ENCODE measurements at places on chromosomes 5 and 9.

DNA sequence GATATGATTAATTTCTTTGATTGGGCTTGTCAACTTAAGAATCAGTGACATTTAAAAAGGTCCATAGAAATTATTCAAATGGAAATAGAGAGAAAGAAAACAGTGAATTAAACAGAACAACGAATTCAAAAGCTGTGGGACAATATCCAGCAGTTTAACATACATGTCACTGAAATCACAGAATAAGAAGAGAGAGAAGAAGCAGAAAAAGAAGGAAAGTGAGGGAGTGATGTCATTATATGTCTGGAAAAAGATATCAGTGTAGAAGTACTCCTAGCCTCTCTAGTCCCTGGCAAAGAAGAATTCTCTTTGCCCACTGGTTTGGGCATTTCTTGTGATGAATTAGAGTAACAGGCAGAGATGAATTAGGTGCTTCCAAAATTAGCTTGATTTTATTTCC lies 109.2 kb upstream of the ABCA1 start:
- no peak for DNase-seq

- no peak for DNase-seq
These were observed 7.9 kb downstream of the ISL1 start for GRCh38 chr5:51391175-51391574.

GRCh38 chr5:169831331-169831730 lies 149.0 kb downstream of the INSYN2B start:
- no peak for DNase-seq

DNA sequence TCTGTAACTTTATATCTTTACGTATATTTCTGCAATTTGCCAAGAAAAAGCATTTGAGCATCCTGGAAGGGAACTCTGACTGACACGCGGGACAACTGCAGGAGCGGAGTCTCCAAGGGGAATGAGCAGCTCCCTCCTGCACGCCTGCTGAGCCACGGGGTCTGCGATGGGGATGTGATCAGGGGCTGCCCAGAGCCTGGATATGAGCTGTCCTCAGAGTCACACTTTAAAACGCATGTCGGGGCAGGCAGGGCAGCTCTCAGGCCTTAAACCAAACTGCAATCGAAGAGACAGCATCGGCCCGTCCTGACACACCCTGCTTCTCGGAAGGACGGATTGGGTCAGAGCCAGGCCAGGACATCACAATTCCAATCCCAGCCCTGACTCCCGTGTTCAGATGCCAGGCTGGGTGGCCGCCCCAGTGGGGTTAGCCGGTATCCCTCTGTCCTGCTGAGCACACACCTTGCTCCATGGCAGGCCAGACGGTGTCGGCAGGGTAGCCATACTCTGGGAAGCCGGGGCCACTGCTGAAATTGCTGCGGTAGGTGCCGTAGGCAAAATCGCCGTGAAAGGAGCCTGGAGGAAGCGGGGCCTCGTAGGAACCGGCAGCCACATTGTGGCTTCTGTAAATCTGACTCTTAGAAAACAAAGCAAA lies 17.2 kb downstream of the SEC16A start:
- no peak for DNase-seq

DNA sequence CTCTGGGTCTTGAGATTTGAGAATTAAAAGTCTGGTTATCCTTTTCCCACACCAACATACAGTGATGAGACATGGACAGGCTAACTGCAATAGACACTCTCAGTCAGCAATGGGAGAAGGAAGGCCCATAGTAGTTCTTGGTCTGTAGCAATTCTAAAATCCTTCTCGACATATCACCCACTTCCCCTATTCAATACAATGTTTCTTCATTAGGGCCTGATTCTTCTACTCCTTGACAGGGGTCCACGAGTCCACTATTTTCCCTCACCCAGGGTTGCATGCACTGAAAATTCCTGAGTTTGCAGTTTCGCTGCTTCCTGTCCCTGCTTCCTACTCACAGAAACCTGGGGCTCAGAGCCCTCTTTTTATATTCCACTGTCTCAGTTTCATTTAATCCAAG lies 402.8 kb downstream of the MAT2B start:
- DNase-seq = no peak

All from natural killer cell (primary cell).